NCI-H2081 treated with DMSO at 0.1 percent for 48 hours (cell line): ENCODE measurements at places on chromosomes 12 and 14.

DNA sequence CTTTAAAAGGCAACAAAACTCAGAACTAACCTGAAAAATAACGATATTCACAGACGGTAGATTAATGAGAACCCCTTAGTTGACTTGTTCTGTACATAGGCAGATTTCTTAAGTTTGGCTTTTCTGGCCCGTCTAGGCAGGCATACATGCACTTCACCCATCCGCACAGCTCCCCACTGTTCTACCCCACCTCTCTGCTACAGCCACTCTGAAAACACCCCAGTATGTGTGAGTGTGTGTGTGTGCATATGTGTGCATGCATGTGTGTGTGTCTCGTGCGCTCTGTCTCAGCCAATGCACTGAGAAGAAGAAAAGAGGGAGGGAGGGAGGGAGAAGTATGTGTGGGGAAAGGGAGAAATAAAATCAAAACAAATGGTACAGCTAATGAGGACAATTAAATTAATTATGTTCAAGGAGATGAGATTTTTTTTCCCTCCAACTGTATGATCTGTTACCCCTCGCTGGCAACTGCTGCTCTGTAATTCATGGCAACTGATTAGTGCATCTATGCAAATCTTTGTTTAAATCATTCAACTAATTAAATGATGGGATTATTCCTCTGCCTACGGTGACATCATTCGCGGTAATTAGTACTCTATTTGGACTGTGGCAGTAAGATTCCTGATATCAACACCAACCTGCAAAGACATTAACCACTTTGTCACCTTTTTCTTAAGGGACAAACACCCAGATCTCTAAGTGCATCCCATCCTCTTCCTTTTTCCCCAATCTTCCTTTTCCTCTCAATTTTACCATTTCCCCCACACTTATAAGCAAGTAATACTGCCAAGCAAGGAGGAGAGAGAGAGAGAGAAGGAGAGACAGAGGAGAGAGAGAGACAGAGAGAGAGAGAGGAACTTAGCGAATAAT, 2.2 kb upstream of the LMO3 start:
- DNase-seq = peak; percentile 73

- no peak for DNase-seq
Observed at GRCh38 chr14:95503365-95504134, 12.9 kb downstream of the SYNE3 start.

DNA sequence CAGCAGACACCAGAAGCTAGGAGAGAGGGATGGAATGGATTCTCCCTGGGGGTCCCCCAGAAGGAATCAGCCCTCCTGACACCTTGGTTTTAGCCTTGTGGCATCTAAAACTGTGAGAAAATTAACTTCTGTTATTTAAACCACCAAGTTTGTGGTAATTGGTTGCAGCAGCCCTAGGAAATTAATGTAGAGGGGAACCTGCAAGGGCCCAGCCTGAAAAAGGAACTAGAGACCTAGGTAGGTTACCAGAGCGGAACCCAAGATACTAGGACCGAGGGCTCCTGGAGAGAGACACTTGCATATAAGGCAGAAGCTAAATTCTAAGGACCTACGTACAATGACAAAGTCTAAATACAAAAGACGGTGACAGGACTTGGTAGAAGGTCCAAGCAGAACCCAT, 8.1 kb upstream of the DENND5B start:
- DNase-seq = no peak

DNA sequence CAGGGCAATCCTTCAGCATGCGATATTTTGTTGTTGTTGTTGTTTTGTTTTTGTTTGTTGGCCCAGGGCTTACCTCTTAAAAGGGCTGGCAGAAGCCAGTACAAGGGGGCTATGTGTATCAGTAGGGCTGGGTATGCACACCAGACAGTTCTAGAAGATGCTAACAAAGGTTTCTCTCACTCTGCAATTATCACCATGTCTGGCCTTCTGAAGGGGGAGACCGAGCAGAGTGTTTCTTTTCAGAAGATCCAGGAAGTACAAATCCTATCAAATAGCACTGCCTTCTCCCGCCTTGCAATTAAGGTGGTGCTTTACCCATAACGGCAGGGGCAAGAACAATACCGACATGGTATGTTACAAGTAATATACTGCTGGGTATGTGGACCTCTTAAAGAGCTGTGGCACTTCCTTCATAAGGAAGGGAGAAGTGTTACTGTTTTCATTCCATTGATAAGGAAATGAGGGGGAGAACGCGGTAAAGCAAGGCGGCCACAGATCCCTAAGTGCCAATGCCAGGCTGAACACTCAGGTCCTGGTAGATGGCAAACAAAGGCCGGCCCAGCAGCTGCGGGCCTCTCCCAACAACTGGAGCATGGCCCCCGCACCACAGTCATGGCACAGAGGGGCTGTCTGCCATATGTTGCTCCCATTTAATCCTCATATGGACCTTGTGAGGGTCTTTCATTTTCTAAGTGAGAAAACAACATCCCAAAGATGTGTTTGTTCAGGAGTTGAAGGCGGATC, 19.2 kb upstream of the CACNA2D4 start:
- DNase-seq = no peak

- no peak for DNase-seq
Observed at GRCh38 chr12:62361048-62361447, 100.8 kb downstream of the USP15 start.

DNA sequence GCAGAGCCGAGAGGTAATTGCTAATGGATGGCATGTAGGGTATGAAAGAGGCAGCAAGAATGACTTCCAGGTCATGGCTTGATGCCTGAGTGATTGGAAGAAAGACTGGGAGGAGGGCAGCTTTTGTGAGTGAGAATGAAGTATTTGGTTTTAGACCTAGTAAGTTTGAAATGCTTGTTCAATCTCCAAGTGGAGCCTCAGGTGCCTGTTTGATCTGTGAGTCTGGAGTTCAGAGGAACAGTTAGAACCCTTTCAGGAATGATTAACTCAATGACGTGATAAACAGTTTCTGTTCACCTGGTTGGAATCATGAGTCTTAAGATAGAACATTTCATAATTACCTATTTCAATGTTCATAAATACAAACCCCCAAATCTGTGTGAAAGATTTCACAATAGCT, 10.4 kb downstream of the KCNJ8 start:
- DNase-seq = no peak

- no peak for DNase-seq
Observed at GRCh38 chr14:62745496-62745895, 299.8 kb downstream of the KCNH5 start.

DNA sequence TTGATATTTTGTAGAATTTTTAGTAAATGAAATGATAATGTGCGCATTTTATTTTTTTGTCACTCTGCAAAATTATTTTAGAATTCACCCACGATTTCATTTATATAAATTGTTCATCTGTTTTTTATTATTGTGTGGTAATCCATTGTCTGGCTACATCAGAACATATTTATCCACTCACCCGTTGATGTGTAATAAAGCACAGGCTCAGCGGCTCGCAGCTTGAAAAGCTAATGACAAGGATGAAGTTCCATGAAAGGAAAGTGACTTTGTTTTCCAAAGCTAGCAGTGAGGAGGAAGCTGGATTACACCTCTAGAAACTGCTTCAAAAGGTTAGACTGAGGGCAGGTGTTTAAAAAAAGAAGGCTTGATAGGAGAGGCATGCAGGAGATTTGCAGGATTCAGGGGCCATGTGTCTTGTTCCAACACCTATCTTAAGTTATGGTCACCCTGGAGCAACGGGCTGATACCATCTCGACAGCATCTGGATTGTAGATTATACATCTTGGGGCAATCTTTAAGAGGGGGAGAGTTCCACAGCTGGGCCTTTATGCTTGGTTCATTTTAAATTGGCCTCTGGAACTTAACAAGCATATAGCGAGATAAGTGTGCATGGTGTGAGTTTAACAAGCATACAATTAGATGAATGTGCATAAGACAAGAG, 194.1 kb downstream of the TMTC3 start:
- DNase-seq = no peak

- DNase-seq = no peak
Observed at GRCh38 chr12:130538343-130539095, 177.6 kb downstream of the RIMBP2 start.

- no peak for DNase-seq
Observed at GRCh38 chr14:101372894-101373620, 188.2 kb upstream of the DIO3 start.
